ENCODE measurements at places on chromosomes 1 and 21.

GRCh38 chr1:77434967-77435366 is 153.1 kb downstream of the AK5 start:
- DNase-seq = no peak

DNA sequence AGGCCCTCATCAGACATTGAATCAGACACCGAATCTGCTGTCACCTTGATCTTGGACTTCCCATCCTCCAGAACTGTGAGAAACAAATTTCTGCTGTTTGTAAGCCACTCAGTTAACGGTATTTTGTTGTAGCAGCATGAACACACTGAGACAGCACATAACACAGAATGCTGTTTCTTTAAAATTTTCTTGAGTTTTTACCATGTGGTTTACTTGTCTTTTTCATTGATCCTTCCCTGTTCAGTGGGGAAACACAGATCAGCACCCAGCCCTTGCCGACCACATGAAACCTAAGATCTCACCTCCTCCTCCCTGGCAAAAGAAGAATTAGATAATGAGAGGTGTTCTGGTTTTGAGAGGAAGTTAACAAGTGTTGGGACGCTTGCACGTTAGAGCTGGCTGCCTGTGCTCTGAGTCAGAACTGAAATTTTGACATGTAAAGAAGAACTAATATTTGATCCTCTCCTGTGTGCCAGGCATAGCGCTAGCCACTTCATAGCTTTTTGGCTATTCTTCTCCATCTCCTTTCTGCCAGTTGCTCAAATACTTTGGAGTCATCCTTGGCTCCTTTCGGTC is 179.6 kb downstream of the DHRS3 start:
- DNase-seq = peak; percentile 38

- DNase-seq = no peak
These were observed 40.7 kb downstream of the MAN1C1 start for GRCh38 chr1:25657121-25657882.

- DNase-seq = no peak
These were observed 72.1 kb downstream of the S1PR1 start for GRCh38 chr1:101308935-101309333.

All from AG10803 (cell line).